ENCODE measurements at places on chromosomes 6 and 20.

GRCh38 chr6:89140347-89141156, 5.3 kb upstream of the PM20D2 start:
- DNase-seq: no peak

DNA sequence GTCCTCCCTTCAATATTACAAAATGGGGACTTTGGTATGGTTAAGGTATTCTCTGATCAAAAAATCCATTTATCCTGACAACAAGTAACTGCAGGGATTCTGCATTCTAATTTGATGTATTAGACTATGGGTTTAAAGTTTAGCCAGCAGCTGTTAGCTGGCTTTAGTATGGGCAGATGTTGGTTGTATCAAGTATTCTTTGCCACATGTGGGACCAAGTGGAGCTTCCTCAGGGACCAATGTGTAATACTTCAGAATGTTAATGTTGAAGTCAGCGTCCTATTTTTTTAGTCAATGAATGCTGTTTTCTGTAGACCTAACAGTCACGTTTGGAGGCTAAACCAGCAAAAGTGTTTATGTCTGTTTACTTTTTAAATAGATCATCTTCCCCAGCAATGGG, 41.4 kb downstream of the MOXD1 start:
- DNase-seq: no peak

DNA sequence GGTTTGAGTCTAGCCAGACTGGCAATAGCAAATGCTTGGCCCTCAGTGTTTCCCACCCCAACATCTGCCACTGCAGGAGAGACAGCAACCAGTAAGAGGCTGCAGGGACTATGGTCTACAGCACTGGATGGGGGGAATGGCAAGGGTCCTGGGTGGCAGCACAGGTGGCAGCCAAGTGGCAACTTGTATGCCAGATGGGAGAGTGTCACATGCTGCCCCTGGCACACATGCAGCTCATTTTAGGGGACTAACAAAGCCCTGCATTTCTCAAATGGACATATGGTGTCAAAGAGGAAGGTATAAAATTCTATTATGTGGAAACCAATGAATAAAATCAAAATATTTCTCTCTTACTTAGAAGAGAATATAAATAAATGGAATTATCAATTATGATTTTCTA, 298.7 kb upstream of the MARCKS start:
- no peak for DNase-seq

DNA sequence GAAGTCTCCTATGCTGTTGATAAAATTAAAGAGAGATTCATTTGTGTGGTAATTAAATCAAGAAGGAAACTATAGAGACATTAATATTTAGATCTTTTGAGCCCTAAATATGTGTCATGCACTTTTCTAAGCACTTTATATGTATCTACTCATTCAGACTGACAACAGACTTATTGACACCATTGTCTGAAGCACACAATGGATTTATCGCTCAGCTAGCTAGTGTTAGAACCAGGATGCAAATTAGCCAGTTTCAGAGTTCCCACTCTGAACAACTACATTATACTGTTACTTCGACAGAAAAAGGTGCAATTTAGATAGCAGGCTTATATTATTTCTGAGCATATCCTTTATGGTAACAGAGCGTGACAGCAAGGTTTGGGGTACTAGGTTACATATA, 27.7 kb upstream of the KIAA0408 start:
- DNase-seq: no peak

- no peak for DNase-seq
Observed at GRCh38 chr6:113629975-113630737, 227.0 kb upstream of the MARCKS start.

DNA sequence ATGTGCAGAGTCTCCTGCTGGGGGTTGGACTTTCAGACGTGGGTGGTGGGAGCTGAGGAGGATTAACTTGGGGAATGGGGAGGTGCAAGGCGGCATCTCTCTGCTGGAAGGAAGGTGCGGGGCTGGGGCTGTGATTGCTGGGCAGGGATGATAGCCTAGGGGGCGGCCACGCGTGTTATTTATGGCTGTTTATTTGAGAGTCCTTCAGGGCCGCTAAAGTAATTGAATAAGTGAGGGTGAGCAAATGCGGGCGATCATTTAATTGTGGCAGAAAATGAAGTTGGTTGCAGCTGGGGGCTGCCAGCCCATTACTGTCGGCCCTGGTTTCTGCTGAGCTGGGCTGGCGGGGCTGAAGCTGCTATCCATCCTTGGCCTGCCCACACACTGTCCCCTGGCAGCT, 7.5 kb upstream of the IP6K3 start:
- DNase-seq: no peak

DNA sequence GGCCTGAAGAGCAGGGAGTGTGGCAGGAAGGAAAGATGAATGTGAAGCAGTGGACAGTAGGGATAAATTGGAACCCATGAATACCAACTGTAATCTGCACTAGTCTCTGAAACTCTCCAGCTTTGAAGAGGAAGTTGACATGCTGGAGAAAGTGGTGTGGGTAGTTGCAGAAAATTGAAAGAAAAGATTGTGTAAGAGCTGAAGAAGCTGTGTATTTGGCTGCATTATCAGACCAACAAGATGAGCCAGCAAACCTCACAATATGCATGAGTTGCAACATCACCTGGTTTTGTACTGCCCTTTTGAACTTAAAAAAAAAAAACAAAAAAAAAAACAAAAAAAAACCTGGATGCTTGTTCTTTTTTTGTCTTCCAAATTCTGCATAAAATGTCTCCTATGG, 921.9 kb upstream of the EYS start:
- no peak for DNase-seq

DNA sequence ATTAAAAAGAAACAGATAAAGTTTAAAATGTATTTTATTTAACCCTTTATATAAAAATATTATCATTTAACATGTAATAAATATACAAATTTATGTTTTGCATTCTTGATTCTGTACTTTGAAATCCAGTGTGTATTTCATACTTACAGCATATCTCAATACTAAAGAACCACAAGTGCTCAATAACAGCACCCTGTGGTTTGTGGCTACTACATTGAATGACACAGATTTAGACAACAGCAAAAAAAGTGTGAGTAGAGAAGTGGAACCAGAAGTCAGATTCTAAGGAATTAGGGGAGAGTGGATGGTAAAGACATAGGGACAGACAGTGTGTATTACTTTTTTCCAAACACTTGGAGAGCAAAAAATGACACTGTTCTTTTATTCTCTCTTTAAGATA, 524.5 kb downstream of the BMP2 start:
- DNase-seq: no peak

GRCh38 chr20:56453352-56453751, 15.1 kb upstream of the RTF2 start:
- DNase-seq: no peak

- no peak for DNase-seq
Observed at GRCh38 chr6:45377043-45377553, 636 bp downstream of the SUPT3H start.

DNA sequence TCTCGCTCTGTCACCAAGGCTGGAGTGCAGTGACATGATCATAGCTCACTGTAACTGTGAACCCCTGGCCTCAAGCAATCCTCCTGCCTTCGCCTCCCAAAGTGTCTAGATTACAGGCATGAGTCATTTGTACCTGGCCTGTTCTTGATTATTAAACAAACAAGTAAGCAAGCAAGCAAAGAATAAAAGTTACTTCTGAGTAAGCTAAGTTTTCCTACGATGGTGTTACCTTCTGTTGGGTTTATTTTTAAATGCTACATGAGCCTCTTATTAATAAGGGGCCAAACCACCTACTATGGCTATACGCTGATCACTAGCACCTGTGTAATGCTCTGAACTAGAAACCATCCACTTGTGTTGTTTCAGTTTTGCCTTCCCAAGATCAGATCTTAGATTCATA, 50.8 kb downstream of the IL22RA2 start:
- no peak for DNase-seq

GRCh38 chr6:125183391-125183790, 29.8 kb downstream of the TPD52L1 start:
- DNase-seq: no peak

DNA sequence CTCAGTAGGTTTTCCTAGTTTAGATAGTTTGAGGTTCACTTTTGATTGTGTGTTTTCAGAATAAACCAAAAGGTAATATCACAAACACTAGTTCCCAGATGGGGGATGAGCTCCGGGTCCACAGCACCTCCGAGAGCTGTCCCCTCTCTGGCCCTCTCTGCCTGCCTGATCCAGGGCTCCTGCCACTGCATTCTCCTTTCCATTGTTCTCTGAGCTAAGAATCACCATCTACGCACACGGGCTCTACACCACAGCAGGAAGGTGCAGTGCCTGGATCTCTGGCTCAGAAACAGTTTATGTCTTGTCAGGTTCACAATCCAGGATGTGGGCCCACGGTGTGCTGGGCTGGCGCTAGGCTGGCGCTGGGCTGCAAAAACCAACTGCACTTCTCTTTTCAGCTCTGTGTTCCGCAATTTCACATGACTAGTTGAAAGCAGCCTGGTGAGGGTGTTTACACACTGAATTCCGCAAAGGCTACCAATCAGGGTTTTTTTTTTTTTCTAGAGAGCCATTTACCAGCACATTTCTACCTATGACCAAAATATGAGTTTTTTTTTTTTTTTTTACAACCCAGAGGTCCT, 167.5 kb downstream of the SOD2 start:
- DNase-seq: no peak

- DNase-seq: no peak
Observed at GRCh38 chr6:144379356-144379755, 94.2 kb downstream of the UTRN start.

DNA sequence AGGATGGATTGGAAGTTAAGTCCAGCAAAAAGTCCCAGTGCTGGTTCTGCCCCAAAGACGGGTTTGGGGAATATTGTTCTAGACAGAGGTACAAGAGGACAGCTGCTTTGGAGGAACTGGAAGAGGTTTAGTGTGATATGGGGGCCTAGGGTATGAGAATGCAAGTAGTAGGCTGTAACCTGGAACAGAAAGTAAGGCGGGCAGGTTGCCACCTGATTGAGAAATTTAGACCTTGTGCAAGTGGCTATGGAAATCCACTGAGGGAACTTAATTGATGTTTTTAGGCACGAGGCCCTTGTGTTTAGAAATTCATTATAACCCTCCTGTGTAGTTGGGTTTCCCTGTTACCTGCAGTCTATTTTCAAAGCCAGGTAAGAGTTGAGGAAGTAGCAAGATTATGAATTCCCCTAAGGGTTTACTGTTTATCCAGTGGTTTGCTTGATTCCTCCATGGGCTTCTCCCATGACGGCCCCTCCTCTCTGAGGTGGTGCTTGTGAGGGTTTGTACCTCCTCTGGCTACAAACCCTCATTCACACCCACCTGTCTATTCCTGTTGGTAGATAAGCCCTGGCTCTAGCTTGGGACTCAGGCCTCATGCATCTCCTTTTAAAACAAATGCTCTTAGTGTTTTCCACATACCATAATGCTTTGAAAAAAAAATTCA, 42.0 kb upstream of the BCAS1 start:
- no peak for DNase-seq

- no peak for DNase-seq
Observed at GRCh38 chr6:11179419-11180202, 52.9 kb downstream of the NEDD9 start.

DNA sequence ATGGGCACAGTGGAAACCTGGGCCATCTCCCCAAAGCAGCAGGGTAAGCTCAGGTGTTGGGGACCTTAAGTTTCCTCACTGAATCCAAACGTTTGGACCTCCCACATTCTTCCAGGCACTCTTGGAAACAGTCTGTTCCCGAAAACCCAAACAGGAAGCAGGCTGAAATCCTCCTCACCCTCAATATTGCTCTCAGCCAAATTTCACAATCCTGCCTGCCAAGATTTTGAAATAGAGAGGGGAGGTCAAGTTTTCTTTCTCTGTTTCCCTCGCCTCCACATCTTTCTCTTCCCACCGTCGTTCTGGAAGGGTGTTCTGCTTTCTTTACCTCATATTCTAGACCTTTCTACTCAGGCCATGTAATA, 392.0 kb upstream of the SASH1 start:
- DNase-seq: no peak

- DNase-seq: no peak
Observed at GRCh38 chr6:154453329-154453728, 57.2 kb downstream of the CNKSR3 start.

GRCh38 chr6:106178900-106179299, 92.8 kb downstream of the PRDM1 start:
- no peak for DNase-seq

DNA sequence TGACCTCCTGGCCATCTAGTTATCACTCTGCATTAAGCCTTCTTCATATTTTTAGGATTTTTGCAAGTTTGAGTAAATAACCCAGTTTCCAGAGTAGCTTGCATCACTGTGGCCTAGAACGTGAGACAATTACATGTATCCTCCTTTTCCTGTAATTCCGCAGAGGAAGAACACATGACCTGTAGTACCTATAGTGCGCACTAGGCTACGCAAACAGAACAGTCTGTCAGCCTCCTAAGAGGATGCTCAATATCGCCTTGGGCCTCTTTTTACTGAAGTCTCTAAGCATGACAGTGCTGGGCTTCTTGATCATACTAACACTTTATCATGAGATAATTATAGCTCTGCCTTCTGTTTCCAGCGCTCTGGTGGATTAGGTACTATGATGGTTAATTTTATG, 20.2 kb upstream of the NR2E1 start:
- no peak for DNase-seq

GRCh38 chr6:20943040-20943627, 408.9 kb downstream of the CDKAL1 start:
- DNase-seq: no peak

DNA sequence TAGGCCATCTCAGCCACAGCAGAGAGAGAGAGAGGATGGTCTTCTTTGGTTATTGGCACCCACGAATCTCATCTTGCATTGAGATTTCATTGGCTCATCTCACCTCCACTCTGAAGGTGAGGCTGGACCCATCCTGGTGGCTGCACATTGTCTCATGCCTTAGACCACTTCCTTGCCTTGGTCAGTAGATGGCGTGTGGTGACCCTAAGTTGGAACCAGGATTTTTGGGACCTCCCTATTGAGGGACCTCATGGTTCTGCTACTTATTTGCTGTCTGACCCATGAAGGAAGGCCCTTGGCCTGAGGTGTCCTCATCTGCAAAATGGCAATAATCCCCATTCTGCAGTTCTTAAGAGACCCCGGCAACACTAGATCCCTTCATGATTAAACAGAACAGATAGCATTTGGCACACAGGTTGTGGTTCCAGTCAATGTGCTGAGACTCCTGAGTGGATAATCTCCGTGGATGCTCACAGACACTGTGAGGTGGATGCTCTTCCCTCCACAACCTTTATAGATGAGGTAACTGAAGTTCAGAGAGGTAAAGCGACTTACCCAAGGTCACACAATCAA, 21.5 kb upstream of the AAR2 start:
- DNase-seq: no peak

- no peak for DNase-seq
Observed at GRCh38 chr6:83182114-83182513, 11.0 kb downstream of the PGM3 start.

- DNase-seq: no peak
Observed at GRCh38 chr6:150346346-150346745, 22.5 kb upstream of the IYD start.

- DNase-seq: no peak
Observed at GRCh38 chr20:52682237-52682636, 289.9 kb upstream of the TSHZ2 start.

GRCh38 chr6:125267806-125268523, 33.8 kb downstream of the HDDC2 start:
- DNase-seq: no peak

- DNase-seq: no peak
Observed at GRCh38 chr20:22288156-22288555, 296.2 kb downstream of the FOXA2 start.

Data from activated CD8-positive, alpha-beta memory T cell treated with anti-CD3 and anti-CD28 coated beads for 48 hours (primary cell).